Muscle of back (tissue), 13 donors: ENCODE measurements at places on chromosomes 12 and 14. TPM values are rescaled to one million over a fixed set of nuclear protein-coding genes. Genes with fewer than 3 reads are reported as not detected.

Gene IFI27
- polyA plus RNA-seq: 3.5 TPM

Gene UBE3B
- 26.9 TPM for polyA plus RNA-seq

Gene SOX5
- polyA plus RNA-seq: 2.8 TPM

Gene TCL1B
- polyA plus RNA-seq: not detected

Gene NOVA1
- polyA plus RNA-seq: 9.5 TPM

Gene ACTR10
- 76.4 TPM for polyA plus RNA-seq

Gene SMIM41
- polyA plus RNA-seq: not detected

Gene RNASE1
- 216 TPM for polyA plus RNA-seq

Gene CFAP54
- 0.53 TPM for polyA plus RNA-seq

Gene MYF6
- polyA plus RNA-seq: 76.6 TPM

Gene MANSC4
- polyA plus RNA-seq: 0.31 TPM

Gene RNU6-7
- not detected for polyA plus RNA-seq

Gene PLCZ1
- polyA plus RNA-seq: not detected

Gene MYF5
- polyA plus RNA-seq: 30.1 TPM

Gene CLEC9A
- polyA plus RNA-seq: not detected

Gene OASL
- 0.10 TPM for polyA plus RNA-seq

Gene MYO1A
- polyA plus RNA-seq: 0.43 TPM

Gene FAM177A1
- 34.3 TPM for polyA plus RNA-seq

Gene HOXC6
- polyA plus RNA-seq: 10.7 TPM

Gene COX8C
- 0.75 TPM for polyA plus RNA-seq

Gene GPR137C
- polyA plus RNA-seq: 3.7 TPM

Gene SERPINA3
- polyA plus RNA-seq: not detected

Gene SDR9C7
- 0.61 TPM for polyA plus RNA-seq

Gene RCOR1
- 32.3 TPM for polyA plus RNA-seq
